Activated CD4-positive, alpha-beta T cell treated with anti-CD3 and anti-CD28 coated beads, Interleukin-2, amount 50 U/mL, for 1 hour (primary cell): ENCODE measurements at places on chromosomes 3 and 15.

GRCh38 chr3:146153429-146153828 is 7.6 kb downstream of the PLOD2 start:
- DNase-seq = no peak

DNA sequence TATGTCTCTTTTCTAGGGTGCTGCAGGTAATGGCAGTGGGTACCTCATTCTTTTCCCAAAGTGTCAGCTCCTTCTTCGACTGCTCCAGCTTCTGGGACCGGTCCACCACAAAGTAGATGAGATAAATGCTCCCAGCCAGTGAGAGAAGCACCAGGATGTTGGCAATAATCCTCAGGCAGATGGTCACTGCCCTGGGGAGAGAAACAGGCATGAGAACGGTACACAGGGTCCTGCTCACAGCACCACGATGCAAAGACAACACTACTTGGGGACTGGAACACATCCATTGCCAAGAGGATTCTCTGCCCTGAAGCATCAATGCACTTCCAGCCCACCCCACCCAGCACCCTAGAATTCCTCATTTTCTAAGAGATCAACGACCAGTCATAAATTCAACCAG is 22.4 kb downstream of the TMC3 start:
- no peak for DNase-seq

- DNase-seq = no peak
Measured at GRCh38 chr3:194007592-194008337, 128.2 kb upstream of the HES1 start.

DNA sequence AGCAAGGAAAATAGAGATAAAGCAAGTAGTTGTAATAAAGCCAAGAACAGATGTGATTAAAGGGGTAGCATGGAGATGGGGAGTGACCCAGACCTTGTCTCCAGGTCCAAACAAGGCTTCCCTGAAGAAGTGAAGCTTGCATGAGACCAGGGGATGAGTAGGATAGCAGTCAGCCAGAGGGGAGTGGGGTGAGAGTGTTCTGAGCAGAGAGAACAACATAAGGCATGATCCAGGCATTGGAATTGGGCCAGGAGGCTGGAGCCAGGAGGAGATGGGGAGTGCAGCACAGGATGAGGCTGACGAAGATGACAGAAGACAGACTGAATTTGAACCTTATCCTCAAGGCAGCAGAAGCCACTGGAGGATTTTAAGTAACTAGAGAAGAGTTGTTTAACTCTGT is 7.2 kb downstream of the TMOD2 start:
- DNase-seq = no peak

- DNase-seq = no peak
Measured at GRCh38 chr3:64398476-64398875, 173.2 kb upstream of the PRICKLE2 start.

- DNase-seq = no peak
Measured at GRCh38 chr15:90838544-90838943, 29.8 kb upstream of the FURIN start.

DNA sequence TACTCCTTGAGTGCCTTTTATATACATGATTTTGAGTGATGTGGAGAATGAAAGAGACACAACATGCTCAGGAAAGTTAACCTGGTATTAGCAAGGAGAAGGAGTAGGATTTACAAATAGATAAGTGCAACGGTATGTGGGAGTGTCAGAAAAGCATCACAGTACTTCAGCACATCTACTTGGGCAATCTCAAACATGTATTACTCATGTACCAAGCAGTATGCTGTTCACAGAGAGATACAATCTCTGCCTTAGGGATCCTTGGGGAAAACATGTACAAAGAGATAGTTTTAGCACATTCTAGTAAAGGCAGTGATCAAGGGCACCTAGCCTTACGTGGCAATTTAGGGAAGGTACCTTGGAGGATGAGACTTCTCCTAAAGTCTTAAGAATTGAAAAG is 146.5 kb downstream of the FILIP1L start:
- DNase-seq = no peak

DNA sequence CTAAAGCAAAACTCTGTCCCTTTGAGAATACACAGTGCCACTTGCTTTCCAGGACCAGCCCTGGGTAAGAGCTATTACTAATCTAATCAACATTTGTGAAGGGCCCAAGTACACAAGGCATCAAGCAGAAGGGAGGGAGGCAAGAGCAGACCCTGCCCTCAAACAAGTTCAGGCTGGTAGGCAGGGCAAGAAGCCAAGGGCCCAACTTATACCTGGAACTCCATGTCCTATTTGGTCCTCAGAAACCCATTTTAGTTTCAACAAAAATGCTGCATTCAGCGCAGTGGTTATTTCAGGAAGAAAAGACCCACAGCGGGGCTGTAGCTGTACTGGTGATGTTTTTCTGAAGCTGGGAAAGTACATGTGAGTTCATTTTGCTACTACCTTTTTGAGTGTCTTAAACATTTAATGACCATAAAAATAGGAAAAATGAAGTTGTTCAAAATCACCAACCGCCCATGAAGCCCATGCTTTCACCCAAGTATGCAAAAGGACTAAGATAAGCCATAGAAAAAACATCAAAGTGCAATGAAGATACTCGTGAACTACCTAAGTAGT is 2.8 kb downstream of the RPS17 start:
- DNase-seq = no peak

- no peak for DNase-seq
Measured at GRCh38 chr15:68495221-68495950, 63.4 kb upstream of the ITGA11 start.

DNA sequence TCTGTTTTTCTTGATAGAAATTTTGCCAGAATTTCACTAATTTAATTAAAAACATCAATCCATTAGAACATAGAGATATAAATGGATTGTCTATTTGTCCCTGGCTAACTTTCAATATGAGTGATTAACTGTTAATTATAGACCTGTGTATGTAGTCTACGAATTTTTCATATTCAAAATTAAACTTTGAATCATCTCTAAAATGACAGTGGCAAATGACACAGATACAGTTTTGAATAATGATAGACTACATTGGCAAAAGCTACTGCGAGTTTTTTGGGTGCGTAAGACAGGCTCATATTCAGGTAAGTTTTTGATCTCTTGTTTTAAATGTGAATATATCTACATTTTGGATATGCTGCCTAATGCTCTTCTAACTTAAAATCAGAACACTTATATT is 86.0 kb upstream of the TBC1D5 start:
- no peak for DNase-seq

- DNase-seq = no peak
Measured at GRCh38 chr3:129248286-129248979, 973 bp upstream of the COPG1 start.

GRCh38 chr3:31275038-31275572 is 257.6 kb upstream of the STT3B start:
- DNase-seq = no peak

DNA sequence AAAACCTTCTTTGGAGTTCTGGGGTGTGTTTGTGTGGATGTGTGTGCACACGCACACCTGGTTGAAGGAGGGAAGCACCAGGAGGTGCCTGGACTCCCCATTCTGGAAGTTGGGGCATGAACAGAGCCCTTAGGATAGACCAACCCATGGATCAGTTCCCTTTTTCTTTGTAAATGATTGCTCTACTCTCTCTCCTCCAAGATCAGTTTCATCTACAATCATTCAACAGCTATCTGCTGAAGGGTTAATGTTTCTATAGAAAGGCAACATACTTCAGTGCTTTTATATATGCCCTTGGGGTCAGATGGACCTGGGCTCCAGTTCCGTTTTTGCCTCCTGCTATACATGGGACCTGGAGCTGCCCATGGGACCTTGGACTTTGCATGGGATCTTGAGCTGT is 352.1 kb upstream of the CFAP20DC start:
- DNase-seq = no peak

- DNase-seq = no peak
Measured at GRCh38 chr3:151087648-151088047, 2.2 kb downstream of the MED12L start.

DNA sequence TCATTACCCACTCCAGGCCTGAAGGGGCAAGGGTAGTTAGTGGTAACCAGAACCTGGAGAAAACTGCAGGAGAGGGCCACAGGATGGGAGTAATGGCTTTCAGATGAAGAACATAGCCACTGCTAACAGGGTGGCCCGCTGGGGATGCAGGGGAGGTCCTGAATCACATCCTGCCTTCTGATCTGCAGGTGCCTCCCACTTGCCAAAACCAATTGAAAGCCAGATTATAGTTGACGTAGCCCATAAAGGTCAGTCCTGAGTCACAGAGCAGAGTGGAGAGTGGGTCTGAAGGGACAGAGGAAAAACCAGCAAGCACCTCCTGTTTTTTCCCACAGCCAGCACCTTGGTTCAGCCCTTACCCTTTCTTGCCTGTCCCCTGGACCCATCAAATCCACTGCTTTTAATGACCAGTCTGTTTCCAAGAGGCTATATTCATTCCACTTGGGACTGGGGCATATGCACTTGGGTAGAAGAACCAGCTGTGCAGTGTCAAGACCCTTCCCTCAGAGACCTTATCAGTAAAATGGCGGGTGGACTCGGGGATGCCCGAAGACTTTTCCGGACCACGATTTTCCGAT is 646 bp upstream of the SLC35G2 start:
- DNase-seq = no peak

DNA sequence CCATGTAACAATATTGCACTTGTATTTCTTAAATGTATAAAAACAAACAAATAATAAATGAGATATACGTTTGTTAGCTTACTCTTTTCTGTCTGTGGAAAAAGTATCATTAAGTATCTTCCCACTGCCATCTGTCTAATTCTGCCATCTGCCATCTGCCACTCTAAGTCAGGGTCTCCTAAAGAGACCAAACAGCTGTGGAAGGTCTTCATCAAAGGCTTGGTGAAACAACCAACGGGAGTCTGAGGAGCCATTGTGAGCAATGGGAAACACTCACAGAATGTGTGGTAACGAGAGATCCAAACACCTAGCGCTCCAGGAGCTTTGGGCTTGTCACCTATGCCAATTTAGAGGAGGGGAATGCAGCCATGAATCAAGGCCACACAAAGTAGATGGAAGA is 28.7 kb upstream of the PFN2 start:
- DNase-seq = no peak

DNA sequence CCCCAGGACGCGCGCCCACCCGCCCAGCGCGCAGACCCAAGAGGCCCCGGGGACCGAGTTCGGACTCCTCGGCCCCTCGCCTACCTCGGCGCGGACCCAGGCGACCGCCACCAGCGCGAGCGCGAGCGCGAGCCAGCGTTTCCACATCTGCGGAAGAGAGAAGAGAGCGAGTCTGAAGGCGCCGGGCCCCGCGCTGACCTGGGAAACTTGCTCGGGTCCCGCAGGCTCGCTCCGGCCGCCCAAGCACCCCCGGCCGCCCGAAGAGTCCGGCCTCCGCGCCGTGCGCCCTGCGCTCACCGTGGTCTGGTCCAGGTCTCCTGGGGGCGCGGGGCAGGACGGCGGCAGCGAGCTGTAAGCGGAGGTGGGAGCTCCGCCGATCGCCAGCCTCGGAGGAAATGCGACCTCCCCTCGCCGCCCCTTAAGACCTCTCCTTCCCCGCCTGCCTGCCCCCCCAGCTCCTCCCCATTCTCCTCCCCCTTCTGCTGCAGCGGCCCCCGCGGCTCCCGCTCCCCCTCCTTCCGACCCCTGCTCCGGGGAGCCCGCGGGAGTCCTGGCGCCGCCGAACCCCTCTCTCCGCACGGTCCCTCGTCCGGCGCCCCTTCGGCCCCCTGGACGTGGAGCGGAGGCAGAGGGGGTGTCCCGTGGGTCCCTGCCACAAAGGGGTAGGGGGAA is at the start of gene FSTL1:
TSS of gene FSTL1 (minus strand) at position 393 of the 672 bp plus-strand sequence. CDS start at position 147, 246 bp downstream.
- no peak for DNase-seq

DNA sequence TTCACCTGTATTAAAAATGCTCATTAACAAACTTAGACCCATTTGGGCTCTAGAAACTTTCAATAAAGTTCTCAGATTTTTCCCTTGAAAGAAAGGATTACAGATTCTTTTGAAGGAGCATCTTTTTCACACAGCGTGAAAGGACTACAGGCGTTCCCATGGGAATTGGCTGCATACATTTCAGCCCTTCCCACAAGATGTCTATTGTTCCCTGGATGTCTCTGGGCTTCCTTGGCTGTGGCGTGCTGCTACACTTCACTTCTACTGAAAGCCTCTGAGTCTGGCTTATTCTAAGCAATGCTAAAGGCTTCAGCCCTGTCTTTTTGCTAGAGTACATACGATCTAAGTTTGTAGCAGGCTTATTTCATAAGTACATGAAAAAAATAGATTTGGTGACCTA is 1.4 kb downstream of the VEPH1 start:
- no peak for DNase-seq

GRCh38 chr3:77040216-77040615 is 317 bp downstream of the ROBO2 start:
- no peak for DNase-seq

DNA sequence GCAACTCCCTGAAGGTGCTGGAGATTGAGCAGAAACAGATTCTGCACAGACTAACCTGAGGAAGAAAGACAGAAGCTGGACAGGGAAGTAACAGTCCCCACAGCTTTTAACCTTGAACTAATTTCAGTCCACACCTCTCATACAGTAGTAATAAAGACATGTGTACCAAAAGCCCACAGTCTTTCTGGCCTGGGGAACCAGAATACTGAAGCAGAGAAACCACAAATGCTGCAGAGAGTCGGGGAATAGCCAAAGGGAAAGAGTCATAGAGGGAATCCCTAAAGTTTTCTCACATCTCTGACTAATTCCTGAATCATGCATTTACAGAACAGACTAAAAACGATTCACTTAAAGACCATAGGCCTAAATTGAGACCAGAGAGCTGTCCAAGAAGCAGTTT is 503.4 kb upstream of the NECTIN3 start:
- no peak for DNase-seq

- peak; percentile 19 for DNase-seq
Measured at GRCh38 chr15:94119923-94120775, 111.2 kb upstream of the MCTP2 start.

- no peak for DNase-seq
Measured at GRCh38 chr3:129461022-129461421, 21.0 kb downstream of the IFT122 start.

DNA sequence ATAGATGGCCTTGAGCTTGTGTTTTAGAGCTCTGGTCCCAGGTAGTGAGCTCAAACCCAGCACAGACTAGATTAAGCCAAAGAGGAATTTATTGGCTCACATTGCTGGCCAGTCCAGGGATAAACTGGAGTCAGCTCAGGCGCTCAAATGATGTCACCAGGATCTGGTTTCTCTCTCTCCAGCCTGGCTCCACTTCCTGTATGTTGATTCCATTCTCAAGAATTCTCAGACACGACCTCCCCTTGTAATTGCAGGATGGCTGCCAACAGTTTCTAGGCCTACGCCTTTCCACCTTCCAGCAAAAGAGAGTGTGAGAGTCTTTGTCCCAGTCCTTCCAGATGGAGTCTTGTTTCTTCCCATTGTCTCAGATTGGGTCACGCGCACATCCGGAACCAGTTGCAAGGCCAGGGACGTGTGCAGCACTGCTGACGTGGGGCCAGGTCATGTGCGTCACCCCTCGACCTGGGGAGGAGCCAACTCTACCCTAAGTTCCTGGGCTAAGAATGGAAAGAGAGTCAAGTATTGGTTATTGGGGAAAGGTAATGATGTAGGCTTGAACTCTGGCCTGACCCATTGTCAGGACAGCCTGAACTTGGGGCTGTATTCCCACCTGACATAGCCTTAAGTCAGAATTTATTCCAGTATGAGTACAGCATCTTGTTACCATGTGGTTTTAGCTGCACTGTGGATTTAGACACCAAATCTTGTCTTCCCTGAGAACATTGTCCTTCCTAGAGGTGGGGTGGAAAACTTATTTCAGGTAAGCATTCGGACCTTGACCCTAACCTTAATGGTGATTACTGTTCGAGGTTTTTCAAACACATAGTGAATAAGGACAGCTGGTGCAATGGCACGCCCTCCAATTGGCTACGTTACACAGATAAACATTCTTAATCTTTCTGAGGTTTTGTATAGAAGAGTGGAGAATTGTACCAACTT is 31.6 kb downstream of the CACNA1D start:
- no peak for DNase-seq
